Right cardiac atrium (tissue), 5 donors: ENCODE measurements at places on chromosomes 3 and 15. TPM values are rescaled to one million over a fixed set of nuclear protein-coding genes. Genes with fewer than 3 reads are reported as not detected.
A peak's percentile ranks its signal among the peaks of the same experiment; 100 is the strongest.

The MRAS gene
- 308 TPM for total RNA-seq

DNA sequence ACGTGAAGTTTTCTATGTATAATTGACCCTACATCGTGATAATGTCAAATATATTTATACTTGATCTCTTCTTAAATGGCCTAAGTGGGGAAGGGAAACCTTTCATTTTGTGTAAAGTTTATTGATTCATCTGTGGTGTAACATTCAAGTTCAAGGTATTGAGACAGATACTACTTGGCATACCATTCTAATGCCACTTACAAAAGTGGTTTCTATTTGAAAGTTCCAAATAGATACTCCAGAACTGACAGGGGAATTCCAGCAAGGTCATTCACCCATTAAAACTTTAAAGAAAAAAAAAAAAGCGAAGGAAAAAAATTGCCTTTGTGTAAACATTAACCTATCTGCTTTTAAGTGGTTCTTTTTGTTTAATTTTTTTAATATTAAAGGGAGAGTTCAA lies 45.3 kb upstream of the MAP3K13 start:
- DNase-seq, result no peak

DNA sequence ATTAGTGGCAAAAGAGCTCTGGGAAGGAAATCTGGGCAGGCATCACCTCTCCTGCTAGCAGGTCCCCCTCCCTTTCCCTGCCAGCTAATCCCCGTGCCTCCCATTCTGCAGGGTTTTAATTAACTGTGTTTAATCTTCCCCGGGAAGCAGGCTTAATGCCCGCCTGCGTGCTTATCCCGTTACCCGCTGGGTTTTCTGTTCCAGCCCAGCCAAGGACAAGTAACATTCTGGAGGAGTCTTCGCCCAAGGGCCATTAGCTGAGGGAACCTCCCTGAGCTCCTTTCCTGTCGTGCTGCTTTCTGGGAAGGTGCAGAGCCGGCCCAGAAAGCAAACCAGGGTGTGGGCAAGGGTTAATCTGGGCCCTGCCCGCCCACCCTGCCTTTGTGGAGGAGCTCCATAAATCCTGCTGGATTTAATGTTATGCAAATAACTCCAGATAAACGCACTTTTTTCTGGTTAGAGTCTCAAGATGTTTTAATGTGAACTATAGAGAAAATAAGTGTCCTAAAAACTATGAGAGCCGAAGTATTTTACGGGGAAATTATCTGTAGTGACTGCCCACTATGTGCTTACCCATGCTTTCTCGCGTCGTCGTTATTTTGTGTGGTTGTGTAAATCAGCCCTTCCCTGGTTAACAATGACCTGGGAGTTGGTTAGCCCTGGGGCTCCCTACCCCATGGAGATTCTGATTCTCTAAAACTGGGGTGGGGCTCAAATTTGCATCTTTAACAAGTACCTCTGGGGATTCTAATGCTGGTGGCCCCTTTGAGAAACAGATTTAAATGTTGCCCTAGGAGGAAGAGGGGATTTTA lies 25.9 kb downstream of the TRIM71 start:
- no peak for DNase-seq

- DNase-seq, result no peak
Measured at GRCh38 chr3:185713015-185713414, 111.8 kb downstream of the IGF2BP2 start.

DNA sequence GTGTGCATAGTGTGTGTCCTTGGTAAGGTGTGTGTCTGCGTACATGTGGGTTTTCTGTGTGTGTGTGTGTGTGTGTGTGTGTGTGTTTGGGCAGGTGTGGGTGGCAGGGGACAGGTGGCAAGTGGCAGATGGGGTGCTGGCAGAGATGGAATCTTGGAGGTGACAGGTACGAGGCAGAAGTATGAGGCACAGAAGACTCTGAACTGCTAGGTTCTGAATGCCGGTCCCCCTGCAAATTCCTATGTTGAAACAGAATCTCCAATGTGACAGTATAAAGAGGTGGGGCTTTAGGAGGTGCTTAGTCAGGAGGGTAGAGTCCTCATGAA lies 29.8 kb downstream of the SRPRB start:
- DNase-seq, result no peak

DNA sequence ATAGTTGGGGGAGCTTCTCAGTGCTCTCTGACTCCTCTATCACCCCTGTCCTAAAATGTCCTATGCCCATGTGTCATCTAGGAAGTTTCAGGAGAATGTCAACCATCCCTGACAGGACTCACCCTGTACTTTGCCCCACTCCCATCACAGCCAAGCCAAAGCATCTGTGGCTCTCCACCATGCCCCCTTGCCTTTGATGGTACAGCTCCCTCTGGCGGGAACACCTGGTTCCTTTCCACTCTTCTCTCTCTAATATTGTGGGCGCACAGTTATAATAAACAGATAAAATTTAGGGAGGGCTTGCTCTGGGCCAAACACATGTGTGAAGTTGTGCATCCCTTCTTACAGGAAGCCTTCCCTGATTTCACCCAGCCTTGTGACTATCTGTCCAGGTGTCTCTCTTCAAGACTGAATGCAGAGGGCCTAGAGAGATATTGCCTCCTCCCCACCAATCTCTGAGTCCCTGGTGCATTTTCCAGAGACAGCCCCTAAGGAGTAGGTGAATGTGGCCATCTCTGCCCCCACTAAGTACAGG lies 62.8 kb downstream of the ISG20 start:
- no peak for DNase-seq

- DNase-seq, result peak; percentile 78
Measured at GRCh38 chr15:41881920-41882688, 11.7 kb downstream of the SPTBN5 start.

DNA sequence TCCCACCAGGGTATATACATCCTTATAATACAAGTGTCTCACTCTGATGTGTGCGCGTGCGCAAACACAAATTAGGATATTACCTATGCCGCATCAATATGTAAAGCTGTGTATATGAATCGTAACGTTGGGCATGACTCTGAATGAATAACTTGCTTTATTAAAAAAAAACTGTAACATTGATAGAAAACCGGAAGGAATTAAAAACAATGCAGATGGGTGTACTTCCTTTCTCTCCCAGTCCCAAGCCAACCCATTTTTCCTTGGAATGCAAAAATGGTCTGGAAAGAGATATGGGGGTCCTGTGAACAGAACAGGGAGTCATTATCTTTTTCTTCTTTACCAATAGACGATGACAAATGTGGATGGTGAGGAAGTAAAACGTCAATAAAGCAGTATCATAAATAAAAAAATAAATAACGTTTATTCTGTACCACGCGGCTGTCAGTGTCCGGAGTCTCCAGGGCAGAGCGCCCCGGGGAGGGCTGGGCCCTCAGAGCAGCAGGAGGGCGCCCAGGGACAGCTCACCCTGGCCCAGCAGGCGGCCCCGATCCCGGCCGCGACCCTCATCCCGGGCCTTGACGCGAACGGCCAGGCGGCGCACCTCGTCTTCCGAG lies 1.6 kb downstream of the C2CD4B start:
- no peak for DNase-seq

GRCh38 chr15:48324949-48325348 lies 6.3 kb upstream of the DUT start:
- no peak for DNase-seq

- DNase-seq, result peak; percentile 34
Measured at GRCh38 chr3:192850451-192850981, 67.1 kb downstream of the MB21D2 start.

DNA sequence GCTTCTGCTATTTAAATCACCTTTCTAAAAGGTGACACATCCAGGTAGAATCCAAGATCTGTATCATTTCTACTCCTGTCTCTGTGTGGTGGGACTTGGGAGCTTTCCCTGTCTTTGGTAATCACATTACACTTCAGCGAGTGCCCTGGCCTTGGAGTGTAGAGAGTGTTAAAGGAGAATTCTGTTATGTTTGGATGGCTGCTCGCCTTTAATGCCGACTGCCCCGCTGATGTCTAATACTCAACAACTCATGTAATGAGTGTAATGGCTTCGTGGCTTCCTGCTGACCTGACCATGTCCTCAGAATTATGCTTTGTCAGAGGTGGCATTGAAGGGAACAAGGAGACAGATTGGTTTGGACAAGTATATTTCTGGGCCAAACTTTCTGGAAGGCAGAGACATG lies 66.3 kb upstream of the LRTM1 start:
- no peak for DNase-seq

The USP4 gene
- 46.0 TPM for total RNA-seq

DNA sequence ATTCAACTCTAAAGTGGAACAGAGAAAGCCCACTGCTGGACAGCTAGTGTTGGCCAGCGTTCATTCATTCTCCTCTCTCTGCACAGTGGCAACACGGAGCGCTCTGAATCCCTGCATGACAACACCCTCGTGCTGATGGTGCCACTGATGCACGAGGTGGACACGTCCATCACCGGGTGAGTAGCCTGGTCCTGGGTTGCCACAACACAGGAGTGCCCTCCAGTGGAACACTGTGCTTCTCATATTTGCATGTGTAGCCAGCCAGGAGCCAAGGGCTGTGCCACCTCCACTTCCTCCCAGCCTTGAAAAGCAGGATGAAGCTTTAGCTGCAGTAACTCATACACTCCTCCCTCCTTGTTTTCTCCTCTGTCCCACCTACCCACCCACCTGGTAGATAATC lies 120.0 kb upstream of the CTDSPL start:
- DNase-seq, result peak; percentile 77

GRCh38 chr3:99543796-99544195 lies 94.6 kb upstream of the COL8A1 start:
- no peak for DNase-seq

The FAM240A gene
- total RNA-seq, result not detected

DNA sequence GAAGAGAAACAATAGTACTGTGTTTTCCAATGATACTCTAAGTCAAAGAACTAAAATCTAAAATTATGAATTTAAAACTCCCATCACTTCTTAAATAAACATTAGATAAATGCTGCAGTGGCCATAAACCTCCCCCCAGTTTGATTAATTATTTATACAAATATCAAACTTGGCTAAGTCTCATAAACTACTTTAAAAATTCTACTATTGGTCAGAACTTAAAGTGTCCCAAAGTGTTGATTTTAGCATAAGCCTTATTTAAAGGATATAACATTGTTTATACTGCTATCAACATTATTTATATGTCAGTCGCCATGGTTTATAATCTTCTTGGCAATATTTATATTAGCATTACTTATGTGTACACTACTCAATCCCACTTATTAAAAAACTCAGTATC lies 132.4 kb downstream of the SCAPER start:
- DNase-seq, result no peak

DNA sequence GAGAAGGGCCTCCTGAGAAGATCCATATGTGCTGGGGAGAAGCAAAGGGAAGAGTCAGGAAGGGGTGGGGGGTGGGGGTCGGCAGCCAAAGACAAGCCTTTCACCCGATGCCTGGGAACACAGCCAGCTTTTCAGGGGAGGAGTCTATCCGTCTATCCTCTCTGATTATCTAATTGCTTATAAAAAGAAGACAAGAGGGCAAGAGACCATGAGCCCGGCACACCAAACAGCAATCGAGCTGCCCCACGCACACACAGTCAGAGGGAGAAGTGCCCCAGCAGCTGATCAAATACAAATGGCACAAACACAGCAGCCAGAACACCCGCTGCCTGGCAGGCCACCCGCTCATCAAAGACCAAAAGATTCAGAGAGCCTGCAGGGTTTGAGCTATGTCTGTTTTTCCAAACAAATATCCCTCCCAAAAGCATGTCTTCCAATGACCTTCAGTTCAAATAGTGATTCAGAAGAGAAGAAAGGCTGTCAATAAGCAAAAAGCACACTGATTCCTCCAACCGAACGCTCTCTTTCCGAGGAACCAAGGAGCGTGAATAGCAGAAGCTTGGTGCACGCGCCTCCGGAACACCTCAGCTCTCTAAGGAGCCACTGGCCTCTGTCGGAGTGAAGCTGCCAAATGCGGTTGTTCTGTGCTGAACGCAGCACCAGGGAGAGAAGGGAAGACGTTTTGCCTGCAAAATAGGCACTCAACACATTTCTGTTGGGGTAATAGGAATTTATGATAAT lies 419.2 kb downstream of the OCA2 start:
- no peak for DNase-seq

The NR1I2 gene
- total RNA-seq, result not detected

DNA sequence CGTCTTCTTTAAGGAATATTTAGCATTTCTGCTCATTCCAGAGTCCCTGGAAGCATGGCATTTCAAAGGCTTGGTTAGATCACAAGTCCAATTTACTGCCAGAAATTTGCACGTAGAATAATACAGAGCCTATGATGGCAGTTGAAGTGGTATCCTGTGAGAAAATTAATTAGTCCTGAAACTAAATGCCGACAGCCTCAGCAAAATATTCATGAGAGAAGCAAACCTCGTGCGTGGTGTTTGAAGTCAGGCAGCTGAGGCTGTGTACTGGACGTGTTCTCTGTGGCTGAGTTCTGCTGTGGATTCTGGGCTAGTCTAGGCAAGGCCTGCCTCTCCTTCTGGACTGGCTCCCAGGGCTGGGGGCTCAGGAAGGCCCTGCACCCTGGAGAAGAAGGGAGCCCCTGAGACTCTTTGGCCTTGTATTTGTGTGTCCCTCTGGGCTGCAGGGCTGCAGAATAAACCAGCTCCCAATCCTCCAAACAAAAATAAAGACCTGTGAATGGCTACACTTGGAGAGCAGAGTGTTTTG lies 106.6 kb downstream of the APBA2 start:
- DNase-seq, result no peak

The ACAD9 gene
- 35.4 TPM for total RNA-seq

DNA sequence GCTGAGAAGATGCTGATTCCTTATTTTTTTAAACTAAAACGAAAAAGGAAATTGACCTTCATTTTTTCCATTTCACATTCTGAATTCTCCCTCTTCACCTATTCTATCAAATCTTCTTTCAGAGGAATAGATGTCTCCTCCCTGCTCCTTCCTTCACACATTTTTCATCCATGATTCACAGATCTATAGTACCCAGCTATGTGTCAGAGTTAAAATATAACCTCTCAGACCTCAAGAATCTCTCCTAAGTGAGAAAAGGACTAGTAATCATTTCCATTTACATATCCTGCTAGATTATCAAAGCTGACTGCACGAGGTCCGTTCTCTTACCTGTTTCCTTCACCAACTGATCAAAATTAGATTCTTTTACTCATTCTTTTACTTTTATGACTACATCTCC lies 1297.6 kb upstream of the ALCAM start:
- DNase-seq, result no peak

The CLSTN2 gene
- 19.3 TPM for total RNA-seq

GRCh38 chr15:44588541-44588940 lies 51.6 kb downstream of the EIF3J start:
- no peak for DNase-seq

DNA sequence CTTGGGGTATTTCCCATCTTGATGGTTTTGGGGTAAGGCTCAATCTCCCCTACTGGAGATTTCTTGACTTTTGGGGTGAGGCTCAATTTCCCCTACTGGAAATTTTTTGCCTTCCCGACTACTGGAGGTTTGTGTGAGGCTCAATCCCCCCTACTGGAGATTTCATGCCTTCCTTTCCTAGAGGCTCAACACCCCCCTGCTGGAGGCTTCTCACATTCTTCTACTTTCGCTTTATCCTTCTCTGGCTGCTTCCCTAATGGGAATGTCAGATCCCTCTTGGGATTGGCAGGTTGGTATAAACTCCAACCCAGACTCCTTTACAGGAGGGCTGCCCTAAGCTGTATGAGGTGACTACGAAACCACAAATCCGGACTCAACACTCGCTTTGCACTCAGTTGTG lies 49.2 kb downstream of the KATNBL1 start:
- DNase-seq, result no peak
